Neural cell (in vitro differentiated cells): ENCODE measurements at places on chromosomes 4 and X. TPM values are rescaled to one million over a fixed set of nuclear protein-coding genes. Genes with fewer than 3 reads are reported as not detected.

SORBS2 gene
- polyA plus RNA-seq, result 46.0 and 56.1 TPM in 2 replicates

HUWE1 gene
- 24.5 and 25.0 TPM in 2 replicates for polyA plus RNA-seq

MAMLD1 gene
- 1.4 and 2.0 TPM in 2 replicates for polyA plus RNA-seq

GAK gene
- polyA plus RNA-seq, result 58.8 and 66.0 TPM in 2 replicates

EDA gene
- polyA plus RNA-seq, result 1.1 and 1.3 TPM in 2 replicates

IL2 gene
- polyA plus RNA-seq, result not detected in 2 replicates

TREX2 gene
- polyA plus RNA-seq, result not detected in 2 replicates

CTAG2 gene
- polyA plus RNA-seq, result not detected in 2 replicates

LPAR4 gene
- polyA plus RNA-seq, result 2.8 and 4.3 TPM in 2 replicates

PDLIM5 gene
- 1.6 and 2.7 TPM in 2 replicates for polyA plus RNA-seq

KIAA1210 gene
- 0.04 TPM in 1 of 2 replicates, not detected in the other for polyA plus RNA-seq

ABCG2 gene
- not detected in 2 replicates for polyA plus RNA-seq

MAOB gene
- not detected in 2 replicates for polyA plus RNA-seq

BMP3 gene
- 1.5 and 2.7 TPM in 2 replicates for polyA plus RNA-seq

GABRG1 gene
- 0.22 and 0.81 TPM in 2 replicates for polyA plus RNA-seq

SSX2B gene
- not detected in 2 replicates for polyA plus RNA-seq

RAP1GDS1 gene
- polyA plus RNA-seq, result 41.1 and 45.3 TPM in 2 replicates

FOXR2 gene
- not detected in 2 replicates for polyA plus RNA-seq

MAGEA2 gene
- polyA plus RNA-seq, result 1.6 and 1.8 TPM in 2 replicates

PHEX gene
- polyA plus RNA-seq, result 0.34 and 0.59 TPM in 2 replicates

NMU gene
- polyA plus RNA-seq, result 47.2 and 55.7 TPM in 2 replicates

FGF13 gene
- polyA plus RNA-seq, result 235 and 242 TPM in 2 replicates

S100P gene
- not detected in 2 replicates for polyA plus RNA-seq

NDNF gene
- 3.0 and 4.3 TPM in 2 replicates for polyA plus RNA-seq

EFHC2 gene
- polyA plus RNA-seq, result 0.22 TPM in 1 of 2 replicates, not detected in the other

PDZD4 gene
- 343 and 389 TPM in 2 replicates for polyA plus RNA-seq

CRLF2 gene
- polyA plus RNA-seq, result not detected in 2 replicates

LDB2 gene
- polyA plus RNA-seq, result 25.7 and 58.9 TPM in 2 replicates

CLDN34 gene
- not detected in 2 replicates for polyA plus RNA-seq

SMAD1 gene
- 26.8 and 31.7 TPM in 2 replicates for polyA plus RNA-seq

RAB9B gene
- polyA plus RNA-seq, result 50.6 TPM in 2 replicates
